GM23338 (cell line): ENCODE measurements at places on chromosomes 4 and X. TPM values are rescaled to one million over a fixed set of nuclear protein-coding genes. Genes with fewer than 3 reads are reported as not detected.

GRCh38 chr4:47118192-47118929, 87.0 kb downstream of the GABRB1 start:
- DNase-seq: no peak

GRCh38 chr4:88244816-88245579, 39.4 kb downstream of the PPM1K start:
- peak; percentile 20 for DNase-seq

- DNase-seq: no peak
These were observed 23.8 kb upstream of the CXorf38 start for GRCh38 chrX:40671126-40671525.

GRCh38 chr4:185541251-185541727, 6.0 kb upstream of the PDLIM3 start:
- no peak for DNase-seq

GRCh38 chr4:121143131-121143530, 21.0 kb downstream of the TNIP3 start:
- no peak for DNase-seq

DNA sequence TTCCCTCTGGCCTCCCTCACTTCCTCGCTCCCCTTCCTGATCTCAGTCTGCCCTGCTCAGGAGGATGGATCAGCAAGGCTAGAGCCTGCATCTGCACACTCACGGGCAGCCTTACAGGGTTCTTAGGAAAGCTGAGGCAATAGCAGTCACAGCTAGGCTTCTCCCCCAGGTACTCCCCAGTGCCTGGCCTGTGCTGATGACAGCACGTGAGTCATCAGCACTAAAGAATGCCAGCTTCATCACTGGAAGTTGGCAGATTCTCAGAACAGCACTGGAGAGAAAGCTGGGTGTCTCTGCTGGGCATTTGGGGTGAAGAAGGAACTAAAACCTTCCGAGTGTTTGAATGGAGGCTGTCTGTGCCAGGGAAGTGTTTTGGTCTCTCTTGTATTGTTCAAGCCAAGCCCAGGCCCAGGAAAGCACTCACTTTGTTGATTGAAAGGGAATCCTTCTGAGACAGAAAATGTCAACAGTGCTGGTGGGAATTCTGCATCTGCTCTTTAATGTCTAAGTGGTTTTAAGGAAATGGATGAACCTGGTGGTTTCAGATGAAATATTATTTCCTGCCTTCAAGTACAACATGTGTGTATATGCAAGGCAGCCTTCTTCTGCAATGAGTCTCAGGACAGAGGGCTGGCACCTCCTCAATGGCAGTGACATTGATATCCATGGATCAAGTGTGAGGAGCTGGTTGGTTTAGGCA, 73.0 kb upstream of the SCOC start:
- no peak for DNase-seq

GRCh38 chr4:138866314-138866713, 149.3 kb upstream of the NOCT start:
- no peak for DNase-seq

DNA sequence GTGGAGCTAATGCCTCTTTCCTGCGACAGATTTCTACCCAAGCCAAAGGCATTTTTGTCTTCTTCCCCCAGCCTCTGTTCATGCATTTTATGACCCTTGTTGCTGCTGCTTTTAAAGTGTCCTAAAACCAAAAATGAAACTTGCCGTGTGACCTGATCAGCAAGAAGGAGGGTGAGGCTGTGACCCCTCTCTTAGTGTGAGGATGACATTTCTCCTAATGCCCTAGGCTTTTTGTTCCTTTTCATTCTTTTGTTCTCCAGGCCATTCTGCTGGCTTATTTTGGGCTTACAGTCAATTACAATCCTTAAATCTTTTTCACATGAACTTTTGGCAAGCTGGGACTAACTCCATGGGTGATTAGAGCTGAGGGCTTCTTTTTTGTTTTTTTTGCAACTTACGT, 34.4 kb downstream of the PTTG2 start:
- no peak for DNase-seq

- no peak for DNase-seq
These were observed 144.7 kb downstream of the ZAR1 start for GRCh38 chr4:48634688-48635308.

GRCh38 chr4:182741914-182742313, 175.3 kb downstream of the DCTD start:
- no peak for DNase-seq

GRCh38 chr4:73679836-73680235, 59.6 kb upstream of the RASSF6 start:
- DNase-seq: no peak

- no peak for DNase-seq
These were observed 12.9 kb downstream of the PALLD start for GRCh38 chr4:168509786-168510185.

DNA sequence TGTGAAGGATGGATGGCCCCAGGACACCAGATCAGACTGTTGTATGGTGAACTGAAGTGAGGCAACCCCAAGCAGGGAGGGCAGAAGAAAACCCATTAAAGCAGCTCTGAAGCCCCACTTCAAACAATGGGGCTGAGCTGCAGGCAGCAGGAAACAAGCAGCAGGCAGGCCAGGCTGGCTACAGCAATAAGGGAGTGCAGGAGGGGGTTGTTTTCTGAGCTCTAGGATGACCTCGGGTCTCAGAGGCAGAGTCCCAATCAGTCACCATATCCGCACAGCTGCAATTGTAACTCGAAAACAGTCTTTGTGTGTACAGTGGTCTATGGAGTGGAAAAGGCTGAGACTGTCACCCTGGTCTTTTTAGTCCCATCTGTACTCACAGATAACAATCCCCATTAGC, 90.4 kb downstream of the COL4A6 start:
- DNase-seq: peak; percentile 38

DNA sequence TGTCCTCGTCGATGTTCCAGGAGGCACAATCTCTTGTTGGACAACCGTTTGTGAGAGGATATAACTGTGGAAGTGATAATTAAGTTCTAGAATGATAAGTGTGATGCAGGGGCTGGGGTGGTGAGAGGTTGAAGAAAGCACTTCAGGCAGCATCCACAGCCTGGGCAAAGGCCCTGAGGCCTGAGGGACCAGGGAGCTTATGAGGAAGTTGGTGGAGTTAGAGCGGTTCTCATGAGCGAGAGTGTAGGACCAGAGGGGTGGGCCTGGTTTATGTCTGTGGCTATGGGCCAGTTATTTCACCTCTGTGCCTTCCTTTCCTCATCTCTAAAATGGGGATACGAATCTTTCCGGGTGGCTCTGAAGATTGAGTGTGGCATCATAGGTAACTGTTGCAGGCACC, 2.7 kb downstream of the CCDC120 start:
- DNase-seq: no peak

DNA sequence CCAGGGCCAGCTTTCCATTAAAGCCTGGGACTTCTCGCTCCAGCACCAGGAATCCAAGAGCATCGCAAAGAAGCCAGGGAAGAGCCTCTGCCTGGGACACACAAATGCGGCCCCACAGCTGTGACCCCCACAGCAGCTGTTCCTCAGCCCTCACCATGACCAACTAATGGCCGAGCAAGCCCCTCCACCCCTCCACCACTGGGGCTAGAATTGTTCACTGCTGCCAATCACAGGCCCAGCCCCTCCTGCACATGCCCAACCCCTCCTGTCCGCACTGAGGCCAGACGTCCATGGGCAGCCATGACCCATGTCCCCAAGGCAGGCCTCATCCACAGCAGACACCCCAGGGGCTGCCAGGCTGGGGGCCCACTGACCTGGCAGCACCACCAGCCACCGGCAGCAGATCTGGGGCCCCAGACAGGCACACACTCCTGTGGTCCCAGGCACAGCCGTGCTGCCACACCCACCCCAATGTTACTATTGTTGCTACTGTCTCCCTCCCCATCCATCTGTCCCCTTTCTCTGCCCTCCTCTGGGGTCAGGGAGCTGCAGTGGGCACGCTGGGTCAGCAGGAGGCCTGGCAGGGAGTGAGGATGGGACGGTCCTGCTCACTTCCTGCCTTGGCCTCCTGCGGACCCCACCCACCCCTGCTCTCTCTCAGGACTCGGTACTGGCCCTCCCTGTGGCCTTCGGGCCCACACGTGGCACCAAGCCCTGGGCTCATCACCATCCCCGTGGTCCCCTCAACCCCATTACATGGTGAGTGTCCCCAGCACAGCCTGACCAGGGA, 56.0 kb downstream of the ZFYVE28 start:
- DNase-seq: no peak

DNA sequence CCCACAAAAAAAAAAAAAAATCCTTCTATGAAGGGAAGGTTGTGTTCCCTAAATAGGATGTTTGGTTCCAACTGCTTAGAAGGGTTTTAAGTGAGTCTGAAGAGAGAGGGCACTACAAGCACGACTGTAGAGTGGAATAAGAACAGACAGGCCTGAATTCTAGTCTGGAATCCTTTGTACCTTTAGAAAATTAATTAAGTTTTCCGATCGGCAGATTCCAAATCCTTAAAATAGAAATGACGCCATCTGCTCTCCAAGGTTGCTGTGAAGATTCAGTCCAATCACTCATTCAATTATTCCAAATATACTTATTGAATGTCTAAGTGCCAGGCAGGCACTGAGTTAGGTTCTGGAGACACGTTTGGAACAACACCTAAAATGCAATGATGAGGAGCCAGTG, 3.8 kb downstream of the HS3ST1 start:
- no peak for DNase-seq

GRCh38 chr4:180827232-180828009, 1415.8 kb upstream of the TENM3 start:
- peak; percentile 12 for DNase-seq

XG gene
- 0.28 and 0.97 TPM in 2 replicates for total RNA-seq

F11 gene
- total RNA-seq: 1.5 and 2.1 TPM in 2 replicates

BMX gene
- total RNA-seq: not detected in 2 replicates

RBM47 gene
- total RNA-seq: 125 and 139 TPM in 2 replicates

SLC6A14 gene
- total RNA-seq: not detected in 2 replicates

GSX2 gene
- total RNA-seq: not detected in 2 replicates

CSAG3 gene
- not detected in 2 replicates for total RNA-seq

SH3RF1 gene
- total RNA-seq: 12.4 and 22.9 TPM in 2 replicates

CTAG2 gene
- total RNA-seq: 0.87 TPM in 1 of 2 replicates, not detected in the other

CSAG2 gene
- total RNA-seq: not detected in 2 replicates
